ENCODE measurements at places on chromosomes 6 and 20.

GRCh38 chr6:116267836-116268588, 11.7 kb downstream of the TSPYL1 start:
- no peak for DNase-seq

DNA sequence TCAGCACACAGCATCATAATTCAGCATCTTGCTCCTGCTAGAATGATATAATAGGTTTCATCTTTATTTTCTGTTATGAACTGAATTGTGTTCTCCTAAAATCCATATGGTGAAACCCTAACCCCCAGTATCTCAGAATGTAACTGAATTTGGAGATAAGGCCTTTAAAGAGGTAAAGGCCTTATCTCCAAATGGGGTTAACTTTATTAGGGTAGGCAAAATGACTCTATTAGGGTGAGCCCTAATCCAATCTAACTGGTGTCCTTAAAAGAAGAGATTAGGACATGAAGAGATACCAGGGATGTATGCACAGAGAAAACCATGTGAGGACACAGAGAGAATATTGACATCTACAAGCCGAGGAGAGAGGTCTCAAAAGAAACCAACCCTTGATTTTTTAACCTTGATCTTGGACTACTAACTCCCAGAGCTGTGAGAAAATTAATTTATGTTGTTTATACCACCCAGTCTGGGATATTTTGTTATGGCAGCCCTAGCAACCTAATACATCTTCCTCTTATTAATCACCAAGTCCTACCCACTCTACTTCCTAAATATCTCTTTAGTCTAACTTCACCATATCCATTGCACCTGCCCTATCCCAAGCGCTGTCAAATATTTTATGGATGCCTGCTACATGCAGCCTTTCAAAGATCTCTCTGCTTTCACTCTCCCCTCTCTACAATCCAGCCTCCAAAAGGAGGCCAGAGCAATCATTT, 8.5 kb upstream of the MRS2 start:
- DNase-seq = no peak

DNA sequence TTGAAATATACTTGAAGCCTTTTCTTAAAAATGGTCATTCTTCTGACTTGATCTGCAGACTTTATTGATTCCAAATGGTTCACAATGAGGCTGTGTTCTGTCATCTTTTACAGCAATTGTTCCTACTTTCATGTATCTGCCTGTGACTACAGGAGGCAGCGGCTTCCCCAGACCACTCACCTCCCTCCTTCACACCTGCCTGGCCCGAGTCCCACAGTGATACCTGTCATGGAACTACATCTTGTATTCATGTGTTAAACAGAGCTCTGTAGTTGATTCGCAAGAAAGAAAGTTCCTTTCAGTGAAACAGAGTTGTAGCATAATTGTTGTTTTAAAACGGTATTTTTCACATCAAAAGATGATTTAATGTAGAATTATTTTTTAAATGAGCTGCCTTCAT, 673.5 kb upstream of the AGPAT4 start:
- DNase-seq = no peak

DNA sequence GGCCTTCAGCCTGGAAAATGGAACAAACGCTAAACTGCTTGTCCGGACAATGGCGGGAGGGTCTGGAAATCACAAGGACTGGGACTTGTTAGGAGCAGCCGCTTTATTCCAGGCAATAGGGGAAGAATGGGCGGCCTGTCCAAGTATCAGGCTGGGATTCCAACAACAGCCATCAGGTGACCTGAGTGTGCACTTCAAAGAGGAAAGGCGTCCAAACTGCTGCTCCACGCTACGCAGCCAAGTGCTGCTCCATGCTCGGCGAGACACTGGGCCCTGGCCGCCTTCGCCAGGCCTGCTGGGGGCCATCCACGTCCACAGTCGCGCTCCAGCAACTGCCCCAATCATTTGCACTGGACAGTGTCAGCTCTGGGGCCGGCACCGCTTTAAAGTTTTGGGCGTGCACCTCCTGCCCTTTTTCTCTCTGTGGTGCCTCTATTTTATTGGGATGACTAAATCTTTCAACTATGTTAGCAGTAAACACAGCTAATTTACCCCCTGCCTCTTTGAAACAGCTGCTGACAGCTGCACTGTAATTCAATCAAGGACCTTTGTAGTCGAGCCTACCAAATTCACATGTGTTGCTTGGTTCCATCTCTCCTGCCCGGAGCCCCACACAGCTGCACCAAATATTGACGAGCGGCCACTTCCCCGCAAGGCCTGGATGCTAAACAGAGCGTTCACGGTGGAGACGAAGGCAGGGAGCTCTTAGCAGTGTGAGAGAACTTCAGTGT, 98.3 kb downstream of the BMP7 start:
- DNase-seq = peak; percentile 71

- DNase-seq = no peak
These were observed 71.4 kb upstream of the PRSS16 start for GRCh38 chr6:27176096-27176495.

GRCh38 chr6:41038205-41038604, 816 bp downstream of the UNC5CL start:
- no peak for DNase-seq

GRCh38 chr6:119241111-119241465, 108.5 kb downstream of the MAN1A1 start:
- peak; percentile 49 for DNase-seq

DNA sequence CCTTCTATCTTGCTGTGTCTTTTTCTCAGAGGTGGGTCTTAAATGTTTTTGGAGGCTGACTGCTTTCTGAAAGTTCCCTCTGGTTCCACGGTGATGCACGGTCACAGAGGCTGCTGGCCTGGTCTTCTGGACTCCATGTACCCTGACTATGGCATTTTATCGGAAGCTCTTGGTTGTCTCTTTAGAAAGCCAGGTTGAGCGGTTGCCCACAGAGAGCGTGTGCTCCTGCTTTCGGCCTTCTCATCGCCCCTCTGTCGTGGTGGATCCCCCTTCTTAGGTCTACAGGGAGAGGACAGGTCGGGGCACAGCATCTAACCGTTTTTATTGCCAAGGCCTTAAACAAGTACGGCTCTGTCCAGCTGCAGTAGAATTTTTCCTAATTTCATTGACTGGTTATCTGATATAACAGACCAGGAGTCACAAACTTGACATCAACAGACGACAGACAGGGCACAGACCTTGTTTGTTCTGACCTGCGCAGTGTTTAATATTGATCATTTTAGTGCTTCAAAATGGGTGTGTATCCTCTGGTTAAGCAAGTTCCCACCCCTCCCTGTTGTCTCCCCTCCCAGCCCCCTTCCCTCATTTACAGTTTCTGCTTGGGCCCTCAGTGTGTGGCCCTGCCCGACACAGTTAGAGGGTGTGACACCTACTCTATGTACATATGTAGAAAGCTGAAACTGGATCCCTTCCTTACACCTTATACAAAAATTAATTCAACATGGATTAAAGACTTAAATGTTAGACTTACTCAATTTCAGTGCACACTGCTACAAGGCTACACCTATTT, 24.7 kb downstream of the SYTL3 start:
- DNase-seq = no peak

- no peak for DNase-seq
These were observed 28.5 kb downstream of the ERMARD start for GRCh38 chr6:169779896-169780295.

DNA sequence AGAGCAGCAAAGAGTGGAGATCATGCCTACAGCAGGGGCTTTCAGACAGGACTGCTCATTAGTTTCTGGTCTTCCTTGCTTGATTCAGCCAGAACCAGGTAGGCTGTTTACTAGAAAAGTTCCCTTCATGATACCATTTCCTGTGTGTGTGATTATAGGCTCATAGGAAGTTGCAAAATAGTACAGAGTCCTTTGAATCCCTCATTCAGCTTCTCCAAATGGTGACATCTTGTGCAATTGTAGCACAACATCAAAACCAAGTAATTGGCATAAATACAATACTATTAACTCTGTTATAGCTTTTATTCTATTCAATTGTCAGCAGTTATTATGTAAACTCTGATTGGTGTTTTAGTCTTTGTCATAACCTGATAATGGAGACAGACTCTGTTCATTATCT, 347.3 kb upstream of the CDH4 start:
- no peak for DNase-seq

DNA sequence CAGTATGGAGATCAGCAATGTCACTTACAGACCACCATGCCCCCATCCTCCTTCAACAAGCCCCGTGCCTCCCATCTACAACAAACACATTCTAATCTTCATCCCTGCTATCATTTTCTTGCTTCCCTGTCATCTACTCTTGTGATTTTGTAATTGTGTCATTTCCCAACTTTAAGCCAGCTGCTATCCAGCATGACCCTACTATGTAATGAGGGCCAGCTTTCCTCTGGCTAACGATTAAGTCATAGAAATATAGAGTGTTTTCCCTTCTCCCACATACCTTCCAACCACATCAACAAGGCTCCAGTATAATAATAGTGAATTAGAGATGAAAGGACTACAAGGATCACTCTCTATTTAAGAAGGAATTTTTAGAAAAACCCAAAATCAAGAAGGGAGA, 607.0 kb downstream of the TENT5A start:
- no peak for DNase-seq

DNA sequence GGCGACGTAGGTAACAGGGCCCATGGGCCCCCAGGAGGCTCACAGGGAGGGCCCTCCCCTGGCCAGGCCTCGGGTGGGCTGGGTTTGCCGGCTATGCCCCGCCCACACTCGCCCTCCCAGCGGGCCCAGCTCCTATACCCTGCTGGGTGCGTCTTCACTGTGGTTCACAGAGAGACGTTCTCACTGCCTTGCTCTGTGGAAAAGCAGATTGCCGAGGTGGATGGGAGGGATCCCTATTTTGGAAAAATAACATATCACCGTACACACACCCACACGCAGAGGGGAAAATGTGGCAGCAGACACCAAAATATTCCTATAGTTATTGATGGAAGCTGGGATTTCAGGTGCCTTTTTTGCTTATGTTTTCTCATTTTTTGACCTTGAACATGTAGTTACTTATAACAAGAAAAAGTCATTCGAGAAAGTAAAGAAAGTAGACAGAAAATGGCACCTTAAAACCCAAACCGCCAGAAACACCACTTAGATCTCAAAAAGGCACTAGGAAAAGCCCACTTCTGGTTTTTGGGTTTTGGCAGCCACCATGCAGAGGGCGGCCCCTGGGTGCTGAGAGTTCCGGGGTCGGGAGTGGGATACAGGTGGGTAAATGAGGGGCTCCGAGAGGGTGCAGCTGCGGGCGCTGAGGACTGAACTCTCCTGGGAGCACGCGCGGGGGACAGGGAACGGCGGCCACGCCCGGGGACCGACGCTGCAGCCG, 49.4 kb downstream of the TMEM242 start:
- no peak for DNase-seq

All from left renal cortex interstitium (tissue), 4 donors.